ENCODE measurements at places on chromosomes 16 and 17. TPM values are rescaled to one million over a fixed set of nuclear protein-coding genes. Genes with fewer than 3 reads are reported as not detected.
A peak's percentile ranks its signal among the peaks of the same experiment; 100 is the strongest.

The ELMO3 gene
- total RNA-seq = 0.67 TPM

The CCL5 gene
- total RNA-seq = 3.8 TPM

The NOD2 gene
- total RNA-seq = 0.82 TPM

The TBC1D3I gene
- not detected for total RNA-seq

The ZNF469 gene
- 3.1 TPM for total RNA-seq

The PYCARD gene
- 13.3 TPM for total RNA-seq

The SGSH gene
- total RNA-seq = 39.2 TPM

The AKAP1 gene
- total RNA-seq = 78.6 TPM

DNA sequence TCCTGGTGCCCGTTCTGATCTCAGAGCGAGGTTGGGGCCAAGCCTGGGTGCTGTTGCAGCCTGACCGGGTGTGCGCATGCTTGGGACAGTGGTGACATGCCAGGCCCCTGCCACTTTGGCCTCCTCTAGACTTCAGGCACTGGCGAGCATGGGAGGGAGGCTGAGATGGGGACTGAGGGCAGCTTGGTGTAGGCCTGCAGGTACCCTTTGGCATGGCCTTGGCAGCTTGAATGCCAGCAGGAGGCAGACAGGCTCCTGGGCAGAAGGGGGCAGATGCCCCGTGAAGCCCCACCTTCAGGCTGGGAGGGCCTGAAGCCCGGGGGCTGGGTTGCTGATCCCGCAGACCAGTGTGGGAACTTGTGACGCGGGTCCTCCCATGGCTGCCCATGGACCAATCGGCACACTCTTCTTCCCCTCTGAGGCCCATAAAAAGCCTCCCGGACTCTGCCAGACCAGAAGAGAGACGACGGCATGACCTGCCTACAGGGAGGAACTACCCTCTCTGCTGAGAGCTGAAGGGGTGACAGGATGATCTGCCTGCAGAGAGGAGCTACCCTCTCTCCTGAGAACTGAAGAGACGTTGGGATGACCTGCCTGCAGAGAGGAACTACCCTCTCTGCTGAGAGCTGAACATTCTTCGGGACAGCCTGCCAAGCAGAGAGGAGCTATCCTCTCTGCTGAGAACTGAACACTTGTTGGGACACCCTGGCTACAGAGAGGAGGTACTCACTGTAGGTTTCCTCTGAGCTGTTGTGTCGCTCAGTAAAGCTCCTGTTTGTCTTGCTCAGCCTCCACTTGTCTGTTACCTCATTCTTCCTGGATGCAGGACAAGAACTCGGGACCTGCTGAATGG, 17.5 kb downstream of the RHOT1 start:
- H3K4me1 ChIP-seq = peaks cover 17% of the 10 kb centered on the region
- no peaks in the 10 kb centered on the region for H3K36me3 ChIP-seq
- no peak for ATAC-seq
- H3K4me3 ChIP-seq = no peak overlapping the region
- H3K27ac ChIP-seq = no peak overlapping the region
- H3K27me3 ChIP-seq = no peaks in the 10 kb centered on the region

- no peak for ATAC-seq
- no peaks in the 10 kb centered on the region for H3K4me1 ChIP-seq
- no peak overlapping the region for H3K4me3 ChIP-seq
- H3K27me3 ChIP-seq = no peaks in the 10 kb centered on the region
- H3K27ac ChIP-seq = no peak overlapping the region
- H3K36me3 ChIP-seq = no peaks in the 10 kb centered on the region
Observed at GRCh38 chr17:57454729-57455062, 198.4 kb downstream of the MSI2 start.

- no peak for ATAC-seq
- no peaks in the 10 kb centered on the region for H3K36me3 ChIP-seq
- H3K4me1 ChIP-seq = no peaks in the 10 kb centered on the region
- H3K4me3 ChIP-seq = no peak overlapping the region
- H3K27me3 ChIP-seq = no peaks in the 10 kb centered on the region
Observed at GRCh38 chr17:49337884-49338283, 24.2 kb downstream of the ZNF652 start.

- H3K4me3 ChIP-seq = no peak overlapping the region
- ATAC-seq = peak; percentile 72
Observed at GRCh38 chr17:68006797-68007196, 10.5 kb upstream of the C17orf58 start.

GRCh38 chr17:50935996-50936266, 69.8 kb upstream of the TOB1 start:
- H3K27me3 ChIP-seq = no peaks in the 10 kb centered on the region
- H3K4me3 ChIP-seq = no peak overlapping the region
- H3K27ac ChIP-seq = no peak overlapping the region
- no peaks in the 10 kb centered on the region for H3K36me3 ChIP-seq

DNA sequence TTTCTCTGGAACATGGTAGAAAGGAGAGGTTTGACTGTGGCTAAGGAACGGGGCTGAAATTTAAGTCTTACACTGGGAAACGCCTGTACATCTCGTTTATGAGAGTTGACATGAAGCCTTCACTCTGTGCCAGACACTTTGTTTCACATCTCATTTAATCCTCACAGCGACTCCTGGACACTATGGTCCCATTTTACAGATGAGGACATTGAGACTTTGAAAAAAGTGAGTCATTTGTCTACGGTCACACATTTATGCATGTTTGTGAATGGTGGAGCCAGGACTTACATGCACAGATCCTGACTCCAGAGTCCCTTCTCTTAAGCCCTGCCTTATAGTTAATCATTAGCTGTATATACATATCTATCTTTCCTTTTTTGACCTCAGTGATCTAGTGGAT, 318.4 kb upstream of the EEF2KMT start:
- ATAC-seq = no peak
- peaks cover 7% of the 10 kb centered on the region for H3K27me3 ChIP-seq
- no peak overlapping the region for H3K4me3 ChIP-seq
- H3K4me1 ChIP-seq = no peaks in the 10 kb centered on the region
- H3K27ac ChIP-seq = no peak overlapping the region

DNA sequence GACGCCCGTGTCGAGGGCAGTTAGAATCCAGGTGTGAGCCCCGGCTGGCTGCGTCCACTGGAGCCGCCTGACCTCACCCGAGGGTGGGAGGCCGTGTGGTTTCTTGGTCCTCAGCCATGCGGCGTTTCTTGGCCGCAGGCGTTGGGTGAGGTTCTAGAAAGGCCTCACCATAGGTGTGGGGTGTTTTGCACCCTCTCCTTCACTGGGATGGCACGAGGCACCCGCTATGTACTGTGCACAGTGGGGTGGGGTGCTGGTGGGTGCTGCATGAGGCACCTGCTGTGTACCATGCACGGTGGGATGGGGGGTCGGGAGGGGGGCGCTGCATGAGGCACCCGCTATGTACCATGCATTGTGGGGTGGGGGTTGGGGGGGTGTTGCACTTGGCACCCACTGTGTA, 169.6 kb downstream of the BANP start:
- peaks cover 37% of the 10 kb centered on the region for H3K27me3 ChIP-seq
- no peaks in the 10 kb centered on the region for H3K36me3 ChIP-seq
- no peak for ATAC-seq
- H3K4me3 ChIP-seq = no peak overlapping the region

DNA sequence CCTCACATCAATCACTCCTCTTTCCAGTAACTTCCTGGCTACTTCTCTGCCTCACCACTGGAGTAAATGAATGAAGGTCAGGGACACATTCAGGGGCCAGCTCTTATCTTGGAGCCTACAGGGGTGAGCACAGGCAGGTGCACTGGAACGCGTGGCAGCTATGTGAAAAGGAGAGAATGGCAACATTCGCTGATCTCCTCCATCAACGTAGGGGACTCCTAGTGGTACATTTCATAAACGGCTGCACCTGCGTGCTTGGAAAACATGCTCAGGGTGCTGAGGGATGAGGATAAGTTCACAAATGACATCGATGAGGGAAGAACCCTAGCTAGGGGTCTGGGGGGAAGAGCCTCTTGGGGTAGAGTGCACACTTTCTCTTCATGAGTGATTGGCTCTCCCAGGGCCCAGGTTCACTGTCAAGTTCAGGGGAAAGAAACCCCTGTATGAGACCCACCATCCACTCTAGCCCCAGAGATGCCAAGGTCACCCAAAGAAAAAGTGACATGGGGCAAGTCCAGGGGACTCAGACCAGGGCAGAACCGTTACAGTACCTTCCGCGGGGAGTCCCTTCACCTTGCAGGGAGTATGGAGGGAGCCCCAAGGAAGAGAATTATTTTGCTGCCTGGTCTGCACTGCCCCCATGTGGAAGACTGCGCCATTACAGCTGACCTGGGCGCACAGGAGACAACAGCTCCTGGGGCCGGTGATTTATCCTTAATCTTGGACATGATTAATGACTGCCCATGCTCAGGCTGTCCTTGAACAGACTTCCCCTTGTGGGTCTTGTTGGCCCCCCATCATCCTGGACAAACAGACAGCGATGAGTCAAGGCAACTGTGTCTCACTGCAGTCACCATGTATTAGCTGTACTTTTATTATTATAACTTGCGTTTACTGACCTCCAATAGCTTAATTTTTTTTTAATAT, 30.1 kb downstream of the VAC14 start:
- no peak overlapping the region for H3K27ac ChIP-seq
- no peaks in the 10 kb centered on the region for H3K27me3 ChIP-seq
- peak; percentile 78 for ATAC-seq
- peaks cover 81% of the 10 kb centered on the region for H3K36me3 ChIP-seq
- H3K4me3 ChIP-seq = no peak overlapping the region
- peaks cover 14% of the 10 kb centered on the region for H3K4me1 ChIP-seq

GRCh38 chr17:63378411-63379375, 67.4 kb downstream of the CYB561 start:
- H3K27ac ChIP-seq = no peak overlapping the region
- no peaks in the 10 kb centered on the region for H3K4me1 ChIP-seq
- no peaks in the 10 kb centered on the region for H3K27me3 ChIP-seq
- no peak overlapping the region for H3K4me3 ChIP-seq
- ATAC-seq = no peak

- H3K36me3 ChIP-seq = no peaks in the 10 kb centered on the region
- H3K4me3 ChIP-seq = no peak overlapping the region
- no peak for ATAC-seq
- H3K27ac ChIP-seq = no peak overlapping the region
- H3K27me3 ChIP-seq = no peaks in the 10 kb centered on the region
- H3K4me1 ChIP-seq = no peaks in the 10 kb centered on the region
Observed at GRCh38 chr17:67613961-67614360, 103.8 kb upstream of the NOL11 start.

- no peak overlapping the region for H3K27ac ChIP-seq
- H3K36me3 ChIP-seq = no peaks in the 10 kb centered on the region
- no peaks in the 10 kb centered on the region for H3K4me1 ChIP-seq
- no peak overlapping the region for H3K4me3 ChIP-seq
- peaks cover 60% of the 10 kb centered on the region for H3K27me3 ChIP-seq
- ATAC-seq = no peak
Observed at GRCh38 chr16:89084411-89084810, 9.2 kb upstream of the ACSF3 start.

Data from gastroesophageal sphincter (tissue), 4 donors.